ENCODE measurements at places on chromosomes 5 and 9. TPM values are rescaled to one million over a fixed set of nuclear protein-coding genes. Genes with fewer than 3 reads are reported as not detected.
A peak's percentile ranks its signal among the peaks of the same experiment; 100 is the strongest.

REEP2 gene
- 2.2 TPM for total RNA-seq

MYO10 gene
- total RNA-seq = 43.6 TPM

SGCD gene
- total RNA-seq = 33.3 TPM

FOXD4L6 gene
- total RNA-seq = under 0.01 TPM

SELENOP gene
- 171 TPM for total RNA-seq

SLC46A2 gene
- total RNA-seq = under 0.01 TPM

DNA sequence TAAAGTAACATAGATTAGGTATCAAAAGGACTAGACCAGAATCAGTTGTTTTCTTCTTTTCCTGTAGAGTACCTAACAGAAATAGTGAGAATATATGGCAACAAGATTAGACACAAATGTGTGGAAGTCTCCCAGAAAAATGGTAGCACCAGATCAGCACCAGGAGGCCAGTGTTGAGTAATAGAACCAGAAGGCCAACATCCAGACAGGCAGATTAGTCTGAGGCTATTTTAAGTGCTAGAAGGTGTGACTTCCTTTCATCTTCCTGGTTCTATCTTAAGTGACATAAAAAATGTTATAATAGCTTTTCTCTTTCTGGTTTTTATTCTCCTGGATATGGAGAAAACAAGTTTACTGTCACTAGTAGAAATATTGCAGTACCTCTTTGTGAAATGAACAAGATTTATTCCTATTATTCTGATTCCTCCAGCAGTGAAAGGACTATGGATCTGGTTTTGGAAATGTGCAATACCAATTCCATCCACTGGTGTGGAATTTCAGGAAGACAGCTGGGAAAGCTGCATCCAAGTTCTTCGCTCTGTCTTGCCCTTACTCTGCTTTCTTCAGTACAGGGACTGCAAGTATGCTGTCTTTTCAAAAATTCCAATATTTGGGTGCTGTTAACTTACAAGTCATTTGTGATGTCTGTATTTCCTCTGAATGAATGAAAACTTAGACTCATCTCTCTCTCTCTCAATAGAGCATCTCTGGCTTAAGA lies 39.1 kb downstream of the SHLD3 start:
- H3K4me3 ChIP-seq = no peak overlapping the region
- no peaks in the 10 kb centered on the region for H3K4me1 ChIP-seq
- H3K36me3 ChIP-seq = peaks cover 25% of the 10 kb centered on the region
- H3K27ac ChIP-seq = no peak overlapping the region

DNA sequence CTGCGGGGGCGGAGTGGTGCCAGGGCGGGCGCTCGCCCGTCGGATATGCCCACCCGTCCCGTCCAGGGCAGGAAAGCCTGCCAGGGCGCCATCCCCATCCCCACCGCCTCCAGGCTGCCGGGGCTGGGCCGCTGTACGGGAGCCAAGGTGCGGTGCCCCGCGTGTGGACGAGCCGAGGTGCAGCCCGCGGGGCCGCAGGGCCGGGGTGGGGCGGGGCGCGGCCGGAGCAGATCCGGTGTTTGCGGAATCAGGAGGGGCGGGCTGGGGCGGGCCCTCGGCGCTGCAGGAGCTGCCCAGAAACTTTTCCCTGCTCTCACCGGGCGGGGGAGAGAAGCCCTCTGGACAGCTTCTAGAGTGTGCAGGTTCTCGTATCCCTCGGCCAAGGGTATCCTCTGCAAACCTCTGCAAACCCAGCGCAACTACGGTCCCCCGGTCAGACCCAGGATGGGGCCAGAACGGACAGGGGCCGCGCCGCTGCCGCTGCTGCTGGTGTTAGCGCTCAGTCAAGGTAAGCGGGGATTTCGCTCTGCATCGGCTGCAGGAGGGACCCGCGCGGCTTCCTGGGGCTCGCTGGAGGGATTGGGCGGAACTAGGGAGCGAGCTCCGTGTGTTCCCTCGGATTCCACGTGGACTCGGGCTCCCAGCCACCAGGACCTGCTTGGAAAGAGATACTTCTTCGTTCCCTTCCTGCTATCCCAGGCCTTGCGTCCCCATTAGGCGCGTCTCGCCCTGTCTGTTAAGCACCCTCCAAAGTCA lies at the start of gene ITGA2:
ITGA2 (plus strand) TSS at position 328 of the 756 bp plus-strand sequence; CDS start at position 445, 117 bp downstream.
- no peaks in the 10 kb centered on the region for H3K27me3 ChIP-seq
- DNase-seq = peak; percentile 87
- H3K27ac ChIP-seq = peak within 1 kb of the TSS; percentile 40
- peaks cover 26% of the 10 kb centered on the region for H3K4me1 ChIP-seq
- peaks cover 4% of the 10 kb centered on the region for H3K36me3 ChIP-seq

GRCh38 chr5:68970617-68971016 lies 123.2 kb upstream of the SLC30A5 start:
- no peak overlapping the region for H3K27ac ChIP-seq
- no peaks in the 10 kb centered on the region for H3K36me3 ChIP-seq
- H3K4me1 ChIP-seq = no peaks in the 10 kb centered on the region
- H3K4me3 ChIP-seq = no peak overlapping the region
- no peak for DNase-seq
- H3K27me3 ChIP-seq = peaks cover 22% of the 10 kb centered on the region

- H3K4me3 ChIP-seq = no peak overlapping the region
- H3K4me1 ChIP-seq = no peaks in the 10 kb centered on the region
- no peak for DNase-seq
- no peaks in the 10 kb centered on the region for H3K36me3 ChIP-seq
Measured at GRCh38 chr5:15977851-15978250, 201.7 kb downstream of the MARCHF11 start.

DNA sequence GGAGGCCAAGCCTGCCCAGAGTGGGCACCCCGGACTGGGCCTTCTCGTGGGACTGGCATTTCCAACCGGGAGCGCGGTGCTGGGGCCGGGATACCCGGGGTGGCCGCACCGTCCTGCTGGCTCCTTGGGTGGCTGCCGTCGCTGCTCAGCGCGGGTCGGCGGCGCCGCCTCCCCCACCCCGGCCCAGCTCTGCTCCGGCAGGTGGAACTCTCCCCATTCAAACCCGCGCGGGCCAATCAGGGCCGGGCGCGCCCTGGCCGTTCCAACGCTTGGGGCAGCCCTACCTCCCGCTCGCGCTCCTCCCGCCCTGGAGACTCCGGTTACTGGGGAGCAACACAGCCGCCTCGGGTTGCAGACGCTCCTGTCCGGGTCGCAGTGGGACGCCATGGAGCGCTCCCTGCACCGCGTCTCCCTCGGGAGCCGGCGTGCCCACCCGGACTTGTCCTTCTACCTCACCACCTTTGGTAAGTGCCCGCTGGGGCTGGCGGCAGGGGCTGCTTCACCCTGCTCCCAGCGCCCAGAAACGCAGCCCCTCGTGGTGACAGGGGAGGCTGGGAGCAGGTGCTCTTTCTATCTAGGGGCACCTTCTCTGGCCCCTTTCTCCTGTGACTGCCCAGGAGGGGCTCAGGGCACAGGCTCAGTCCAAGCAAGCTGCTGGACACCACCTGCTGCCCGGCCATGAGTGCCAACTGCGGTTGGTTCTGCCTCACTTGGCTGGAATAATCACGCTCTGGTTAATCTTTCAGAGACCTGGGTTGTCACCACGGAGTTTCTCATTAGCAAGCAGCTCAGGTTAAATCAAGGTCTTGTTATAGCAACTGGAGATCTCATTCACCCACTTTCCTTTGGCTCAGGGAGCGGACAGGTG lies at the start of gene RGS3:
RGS3 (plus strand) TSS at position 310 of the 868 bp plus-strand sequence; CDS start at position 386, 76 bp downstream.
- peak; percentile 76 for DNase-seq
- H3K27me3 ChIP-seq = peaks cover 8% of the 10 kb centered on the region
- H3K4me3 ChIP-seq = peak within 1 kb of the TSS; percentile 64
- no peak within 1 kb of the TSS for H3K27ac ChIP-seq

DNA sequence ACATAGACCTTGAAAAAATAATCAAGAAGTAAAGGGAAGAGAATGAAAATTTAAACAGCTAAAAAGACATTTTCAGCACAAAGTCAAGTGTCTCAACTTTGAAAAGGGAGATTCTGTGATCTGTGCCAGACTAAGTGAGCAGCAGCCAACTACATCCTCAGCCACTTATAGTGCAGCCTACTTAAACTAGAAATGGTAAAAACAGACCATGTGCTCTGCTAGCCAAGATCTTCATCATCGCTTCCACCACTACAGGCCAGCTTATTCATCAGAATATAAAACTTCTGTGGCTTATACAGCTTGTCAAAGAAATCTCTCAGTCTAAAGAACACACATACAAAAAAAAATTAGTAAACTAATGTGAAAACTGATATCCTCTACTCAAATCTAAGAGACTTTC lies 63.5 kb downstream of the CEMIP2 start:
- DNase-seq = no peak
- no peaks in the 10 kb centered on the region for H3K4me1 ChIP-seq
- no peaks in the 10 kb centered on the region for H3K27me3 ChIP-seq
- no peak overlapping the region for H3K4me3 ChIP-seq
- H3K36me3 ChIP-seq = peaks cover 44% of the 10 kb centered on the region

GRCh38 chr5:167442922-167443321 lies 848.5 kb upstream of the WWC1 start:
- no peak overlapping the region for H3K27ac ChIP-seq
- no peaks in the 10 kb centered on the region for H3K27me3 ChIP-seq
- H3K4me1 ChIP-seq = no peaks in the 10 kb centered on the region
- no peak for DNase-seq
- H3K36me3 ChIP-seq = no peaks in the 10 kb centered on the region

DNA sequence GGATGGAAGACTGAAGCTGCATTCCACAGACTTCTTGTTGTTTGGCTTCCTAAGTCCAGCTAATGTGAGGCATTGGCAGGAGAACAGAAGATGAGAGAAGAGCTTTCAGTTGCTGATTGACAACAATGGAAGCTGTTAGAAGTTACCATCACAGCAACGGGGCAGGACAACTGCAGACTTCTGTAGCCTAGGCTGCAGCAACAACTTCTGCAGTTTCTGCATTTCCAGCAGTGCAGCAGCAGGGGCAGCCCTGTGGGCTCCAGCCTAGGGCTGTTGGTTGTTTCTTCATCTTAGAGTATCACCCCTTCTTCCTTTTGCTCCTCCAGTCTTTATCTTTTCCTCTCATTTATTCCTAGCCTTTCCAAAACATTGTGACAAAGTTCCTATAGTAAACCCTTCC lies 528.8 kb upstream of the PTGER4 start:
- no peaks in the 10 kb centered on the region for H3K36me3 ChIP-seq
- H3K27ac ChIP-seq = no peak overlapping the region
- no peaks in the 10 kb centered on the region for H3K27me3 ChIP-seq
- H3K4me1 ChIP-seq = no peaks in the 10 kb centered on the region
- no peak for DNase-seq

GRCh38 chr5:58450811-58451629 lies 8.9 kb downstream of the PLK2 start:
- DNase-seq = peak; percentile 47
- H3K27me3 ChIP-seq = no peaks in the 10 kb centered on the region
- no peak overlapping the region for H3K4me3 ChIP-seq
- peaks cover 31% of the 10 kb centered on the region for H3K4me1 ChIP-seq

DNA sequence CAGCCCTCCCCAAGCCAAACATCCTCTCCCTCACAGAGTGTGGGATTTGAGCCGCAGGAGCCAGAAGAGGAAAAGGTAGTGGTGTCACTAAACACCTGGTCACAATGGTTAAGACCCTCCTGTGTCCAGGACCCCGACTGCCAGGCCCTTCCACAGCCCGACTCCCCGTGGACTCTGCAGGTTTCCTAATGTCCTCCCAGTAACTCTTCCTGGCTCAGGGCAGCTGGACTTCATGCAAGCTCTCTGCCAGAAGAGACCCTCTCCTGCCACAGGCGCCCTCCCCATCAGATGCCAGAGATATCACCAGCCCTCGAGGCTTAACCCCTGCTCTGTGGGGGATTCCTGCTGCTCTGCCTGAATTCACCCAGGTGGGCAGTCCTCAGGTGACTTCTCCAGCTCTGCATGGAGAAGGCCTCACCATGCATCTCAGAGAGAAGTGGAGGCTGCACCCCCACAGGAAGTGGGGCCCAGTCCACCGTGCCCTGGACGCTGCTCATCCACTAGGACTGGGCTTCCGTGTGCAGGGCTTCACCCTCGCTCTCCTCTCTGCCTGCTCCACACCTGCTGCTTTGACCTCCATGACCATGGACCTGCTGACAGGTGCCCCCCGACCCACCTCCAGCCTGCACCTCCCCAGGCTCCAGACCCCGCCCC lies 111.2 kb downstream of the ADAMTS2 start:
- no peak overlapping the region for H3K4me3 ChIP-seq
- H3K27ac ChIP-seq = no peak overlapping the region
- DNase-seq = peak; percentile 53
- no peaks in the 10 kb centered on the region for H3K27me3 ChIP-seq
- H3K4me1 ChIP-seq = no peaks in the 10 kb centered on the region
- H3K36me3 ChIP-seq = peaks cover 36% of the 10 kb centered on the region

- no peak for DNase-seq
- H3K27me3 ChIP-seq = no peaks in the 10 kb centered on the region
- H3K27ac ChIP-seq = no peak overlapping the region
- no peak overlapping the region for H3K4me3 ChIP-seq
- H3K4me1 ChIP-seq = no peaks in the 10 kb centered on the region
Measured at GRCh38 chr5:65892801-65893200, 33.6 kb upstream of the ERBIN start.

DNA sequence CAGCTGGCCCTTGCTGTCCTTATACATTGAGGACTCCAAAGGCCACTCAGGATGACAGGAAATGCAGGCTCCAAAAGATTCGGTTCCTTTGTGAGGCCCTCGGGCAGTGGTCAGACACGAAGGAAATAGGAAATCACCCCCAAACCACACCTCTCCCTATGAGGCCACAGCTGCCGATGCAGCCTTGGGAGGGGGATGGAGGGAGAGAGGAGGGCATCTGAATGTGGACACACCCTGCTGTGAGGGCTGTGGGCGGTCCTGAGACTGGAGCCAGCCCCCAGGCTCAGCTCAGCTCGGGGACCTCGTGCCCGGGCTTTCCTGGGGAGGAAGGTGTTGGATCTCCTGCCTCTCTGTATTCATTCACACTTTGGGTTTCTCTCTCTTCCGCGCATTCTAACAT lies 2.7 kb upstream of the CLPTM1L start:
- DNase-seq = peak; percentile 61
- H3K4me1 ChIP-seq = peaks cover 16% of the 10 kb centered on the region
- H3K36me3 ChIP-seq = peaks cover 5% of the 10 kb centered on the region
- no peak overlapping the region for H3K27ac ChIP-seq
- no peak overlapping the region for H3K4me3 ChIP-seq
- peaks cover 4% of the 10 kb centered on the region for H3K27me3 ChIP-seq

GRCh38 chr5:87101321-87101720 lies 166.4 kb upstream of the RASA1 start:
- no peak overlapping the region for H3K4me3 ChIP-seq
- H3K4me1 ChIP-seq = no peaks in the 10 kb centered on the region
- H3K27ac ChIP-seq = no peak overlapping the region

DNA sequence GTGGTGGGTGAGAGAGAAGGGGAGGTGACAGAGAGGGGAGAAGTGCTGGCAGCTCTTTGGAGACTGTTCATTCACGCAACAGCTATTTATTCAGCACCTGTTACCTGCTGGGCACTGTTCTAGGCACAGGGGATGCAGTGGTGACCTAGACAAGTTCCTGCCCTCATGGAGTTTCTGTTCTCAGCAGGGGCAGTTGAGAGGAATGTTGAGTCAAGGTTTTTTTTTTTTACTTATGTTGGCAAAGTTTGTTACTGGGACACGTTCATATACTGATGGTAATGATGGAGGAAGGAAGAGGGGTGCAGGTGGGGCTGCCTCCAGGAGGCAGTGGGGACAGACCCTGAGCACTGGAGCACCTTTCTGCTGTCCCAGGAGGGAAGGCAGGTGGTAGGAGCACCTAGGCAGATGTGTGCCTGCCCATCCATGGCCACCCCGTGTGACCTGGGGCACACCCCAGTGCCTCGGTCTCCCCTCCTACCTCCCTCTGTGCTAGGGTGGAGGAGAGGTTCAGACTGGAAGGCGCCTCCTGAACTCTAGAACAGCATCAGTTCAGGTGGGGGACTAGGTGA lies 49.4 kb upstream of the SLC25A51 start:
- H3K27ac ChIP-seq = peak overlapping the region; percentile 99
- peak overlapping the region; percentile 49 for H3K4me3 ChIP-seq
- no peak for DNase-seq
- H3K4me1 ChIP-seq = peaks cover 41% of the 10 kb centered on the region
- H3K27me3 ChIP-seq = no peaks in the 10 kb centered on the region

Data from osteoblast (primary cell).